ENCODE measurements at places on chromosomes 2 and 18. TPM values are rescaled to one million over a fixed set of nuclear protein-coding genes. Genes with fewer than 3 reads are reported as not detected.

Gene GRB14
- 1.0 TPM for total RNA-seq

Gene CD8B
- 1.0 TPM for total RNA-seq

Gene KCNF1
- total RNA-seq, result 0.09 TPM

DNA sequence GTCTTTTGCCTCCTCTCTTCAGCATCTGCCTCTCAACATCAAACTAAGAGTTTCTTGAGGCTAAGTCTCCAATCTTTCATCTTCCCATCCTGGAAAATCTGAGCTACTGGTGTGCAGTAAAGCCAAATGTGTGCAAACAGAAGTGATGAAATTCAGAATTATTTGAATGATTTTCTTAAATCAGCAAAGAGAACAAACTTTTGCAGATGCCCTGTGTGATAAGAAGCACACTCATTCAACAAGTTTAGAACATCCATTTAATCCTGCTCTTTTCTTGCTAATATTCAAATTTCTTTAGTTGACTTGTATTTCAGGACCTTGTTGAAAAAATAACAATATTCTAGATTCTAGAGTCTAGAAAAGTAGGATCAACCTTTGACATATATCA is 1374.9 kb upstream of the CELF4 start:
- no peak overlapping the region for H3K4me3 ChIP-seq
- H3K36me3 ChIP-seq, result no peaks in the 10 kb centered on the region
- DNase-seq, result no peak
- H3K4me1 ChIP-seq, result no peaks in the 10 kb centered on the region
- H3K27me3 ChIP-seq, result no peaks in the 10 kb centered on the region
- H3K27ac ChIP-seq, result peak overlapping the region; percentile 59

GRCh38 chr2:3563521-3563976 is 5.4 kb upstream of the RNASEH1 start:
- no peaks in the 10 kb centered on the region for H3K36me3 ChIP-seq
- H3K4me1 ChIP-seq, result peaks cover 4% of the 10 kb centered on the region
- no peak overlapping the region for H3K27ac ChIP-seq
- H3K4me3 ChIP-seq, result no peak overlapping the region
- no peak for DNase-seq

DNA sequence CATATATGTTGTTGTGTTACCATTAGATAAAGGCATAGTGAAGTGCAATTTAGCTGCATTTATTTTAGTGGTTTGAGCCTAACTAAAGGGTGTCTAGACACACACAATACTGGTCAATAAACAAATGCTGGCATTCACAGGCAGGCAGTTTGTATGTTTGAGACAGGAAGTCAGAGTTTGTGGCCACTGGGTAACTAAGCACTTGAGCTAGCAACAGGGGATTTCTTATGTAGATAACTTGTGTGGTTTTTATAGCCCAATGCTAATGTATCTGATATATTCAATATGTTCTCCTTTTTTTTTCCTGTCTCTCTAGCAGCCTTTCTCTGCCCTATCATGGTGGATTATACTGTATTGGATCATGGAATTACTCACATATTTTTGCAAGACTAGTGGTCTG is 38.1 kb downstream of the LRRTM4 start:
- no peaks in the 10 kb centered on the region for H3K27me3 ChIP-seq
- H3K4me1 ChIP-seq, result no peaks in the 10 kb centered on the region
- no peak for DNase-seq

- H3K4me3 ChIP-seq, result no peak overlapping the region
- H3K27me3 ChIP-seq, result no peaks in the 10 kb centered on the region
- H3K27ac ChIP-seq, result no peak overlapping the region
- H3K4me1 ChIP-seq, result peaks cover 9% of the 10 kb centered on the region
- H3K36me3 ChIP-seq, result no peaks in the 10 kb centered on the region
Measured at GRCh38 chr2:173086518-173087213, 11.0 kb downstream of the MAP3K20 start.

GRCh38 chr2:120209427-120210269 is 13.6 kb downstream of the TMEM185B start:
- DNase-seq, result no peak
- H3K36me3 ChIP-seq, result no peaks in the 10 kb centered on the region
- H3K4me3 ChIP-seq, result no peak overlapping the region
- no peaks in the 10 kb centered on the region for H3K4me1 ChIP-seq
- no peak overlapping the region for H3K27ac ChIP-seq

DNA sequence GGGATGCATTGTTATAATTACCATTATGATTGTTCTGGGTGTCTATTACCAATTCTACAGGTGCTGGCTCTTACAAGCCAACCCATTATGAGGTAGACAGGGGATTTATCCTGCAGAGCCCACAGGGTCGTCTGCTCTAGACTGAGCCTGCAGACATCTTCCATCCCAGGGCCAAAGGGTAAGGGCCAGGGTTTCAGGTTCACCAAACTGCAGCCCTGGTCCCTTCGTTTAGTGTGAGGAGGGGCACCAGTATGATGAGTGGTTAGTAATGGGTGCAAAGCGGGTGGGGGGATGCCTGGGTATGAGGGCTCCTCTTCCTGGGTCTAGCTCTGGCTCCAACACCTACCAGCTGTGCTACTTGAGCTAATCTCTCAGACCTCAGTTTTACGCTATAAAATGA is 1.2 kb upstream of the ARID5A start:
- peaks cover 10% of the 10 kb centered on the region for H3K4me1 ChIP-seq
- H3K4me3 ChIP-seq, result no peak overlapping the region
- H3K36me3 ChIP-seq, result no peaks in the 10 kb centered on the region
- DNase-seq, result no peak
- no peak overlapping the region for H3K27ac ChIP-seq

DNA sequence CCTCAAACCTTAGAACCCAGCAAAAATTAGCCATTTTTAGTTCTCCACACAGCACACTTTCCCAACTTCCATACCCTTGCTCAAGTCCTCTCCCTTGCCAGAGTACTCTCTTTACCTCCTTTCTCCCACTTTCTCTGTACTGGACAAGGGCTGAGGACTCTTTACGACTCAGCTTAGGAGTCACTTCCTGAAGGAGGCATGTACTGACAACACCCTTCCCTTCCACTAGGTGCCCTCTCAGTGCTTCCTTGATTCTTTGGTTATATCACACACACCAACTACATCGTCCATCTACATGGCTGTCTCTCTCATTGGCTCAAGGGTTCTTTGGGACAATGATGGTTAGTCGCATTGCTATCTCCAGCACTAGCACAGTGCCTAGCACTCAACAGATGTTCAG is 5.2 kb upstream of the C18orf63 start:
- no peaks in the 10 kb centered on the region for H3K27me3 ChIP-seq
- no peaks in the 10 kb centered on the region for H3K4me1 ChIP-seq
- no peak for DNase-seq
- H3K36me3 ChIP-seq, result no peaks in the 10 kb centered on the region
- no peak overlapping the region for H3K4me3 ChIP-seq
- H3K27ac ChIP-seq, result no peak overlapping the region

GRCh38 chr2:65626831-65627230 is 194.4 kb upstream of the SPRED2 start:
- no peaks in the 10 kb centered on the region for H3K4me1 ChIP-seq
- no peak overlapping the region for H3K27ac ChIP-seq
- DNase-seq, result no peak

Measured in liver (tissue), 10 donors.